ENCODE measurements at places on chromosomes 11 and 22. TPM values are rescaled to one million over a fixed set of nuclear protein-coding genes. Genes with fewer than 3 reads are reported as not detected.
A peak's percentile ranks its signal among the peaks of the same experiment; 100 is the strongest.

GRCh38 chr11:116893437-116893836, 56.0 kb upstream of the APOA1 start:
- peaks cover 13% of the 10 kb centered on the region for H3K4me1 ChIP-seq
- DNase-seq: peak; percentile 45
- peaks cover 7% of the 10 kb centered on the region for H3K36me3 ChIP-seq
- no peaks in the 10 kb centered on the region for H3K27me3 ChIP-seq
- no peak overlapping the region for H3K4me3 ChIP-seq

- H3K36me3 ChIP-seq: no peaks in the 10 kb centered on the region
- H3K27me3 ChIP-seq: no peaks in the 10 kb centered on the region
- DNase-seq: peak; percentile 65
Observed at GRCh38 chr11:75667255-75667830, 1.5 kb downstream of the MAP6 start.

- no peak for DNase-seq
- no peak overlapping the region for H3K27ac ChIP-seq
- no peaks in the 10 kb centered on the region for H3K27me3 ChIP-seq
Observed at GRCh38 chr22:19811211-19811621, 43.5 kb downstream of the GNB1L start.

DNA sequence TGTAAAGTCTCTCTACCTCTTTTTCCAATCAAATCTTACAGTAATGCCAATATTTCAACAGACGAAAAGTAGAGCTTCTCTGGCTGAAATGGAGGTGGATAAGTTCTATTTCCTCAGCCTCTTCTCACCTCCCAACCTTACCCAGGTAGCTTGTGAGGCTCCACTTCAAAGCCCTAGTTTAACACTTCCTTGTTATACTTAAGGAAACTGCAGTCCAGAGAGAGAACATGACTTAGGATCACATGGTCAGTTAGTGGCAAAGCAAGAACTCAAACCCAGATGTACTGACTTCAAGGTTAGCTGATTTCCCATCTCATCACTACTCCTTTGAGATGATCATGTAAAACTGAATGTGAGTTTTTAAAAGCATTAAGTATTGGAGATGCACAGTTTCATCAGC, 32.5 kb downstream of the PAK1 start:
- no peak for DNase-seq
- H3K27ac ChIP-seq: no peak overlapping the region
- no peak overlapping the region for H3K4me3 ChIP-seq
- H3K36me3 ChIP-seq: no peaks in the 10 kb centered on the region
- no peaks in the 10 kb centered on the region for H3K27me3 ChIP-seq

GRCh38 chr11:117548876-117549275, 221.2 kb downstream of the CEP164 start:
- H3K36me3 ChIP-seq: no peaks in the 10 kb centered on the region
- no peak overlapping the region for H3K4me3 ChIP-seq

DNA sequence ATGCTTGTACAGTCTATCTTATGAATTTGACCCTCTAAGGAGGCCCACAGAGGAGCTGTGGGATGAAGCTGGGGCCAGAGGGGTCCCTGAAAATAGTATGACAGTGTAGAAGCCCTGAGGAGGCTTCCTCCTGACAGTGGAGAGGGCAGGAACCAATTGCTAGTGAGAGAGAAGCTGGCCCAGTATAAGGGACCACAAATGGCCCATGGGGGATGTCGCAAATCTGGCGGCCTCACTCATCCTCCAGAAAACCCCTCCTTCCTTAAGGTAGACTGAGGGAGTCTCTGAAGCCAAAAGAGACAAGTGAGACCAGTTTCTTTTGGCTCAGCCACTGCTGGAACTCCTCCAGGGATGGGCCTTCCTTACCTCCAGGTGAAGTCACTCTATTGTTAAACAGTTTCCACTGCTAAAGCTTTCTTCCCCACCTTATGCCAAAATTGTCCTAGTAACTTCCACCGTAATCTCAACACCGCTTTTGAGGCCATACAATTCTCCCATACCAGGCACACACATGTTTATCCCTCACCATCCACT, 17.8 kb upstream of the CASTOR1 start:
- no peaks in the 10 kb centered on the region for H3K27me3 ChIP-seq
- H3K27ac ChIP-seq: peak overlapping the region; percentile 84
- H3K4me3 ChIP-seq: no peak overlapping the region
- peaks cover 98% of the 10 kb centered on the region for H3K4me1 ChIP-seq

GRCh38 chr22:32622004-32622743, 147.6 kb downstream of the FBXO7 start:
- H3K27ac ChIP-seq: peak overlapping the region; percentile 89
- H3K27me3 ChIP-seq: no peaks in the 10 kb centered on the region
- H3K4me1 ChIP-seq: peaks cover 52% of the 10 kb centered on the region
- DNase-seq: peak; percentile 63

DNA sequence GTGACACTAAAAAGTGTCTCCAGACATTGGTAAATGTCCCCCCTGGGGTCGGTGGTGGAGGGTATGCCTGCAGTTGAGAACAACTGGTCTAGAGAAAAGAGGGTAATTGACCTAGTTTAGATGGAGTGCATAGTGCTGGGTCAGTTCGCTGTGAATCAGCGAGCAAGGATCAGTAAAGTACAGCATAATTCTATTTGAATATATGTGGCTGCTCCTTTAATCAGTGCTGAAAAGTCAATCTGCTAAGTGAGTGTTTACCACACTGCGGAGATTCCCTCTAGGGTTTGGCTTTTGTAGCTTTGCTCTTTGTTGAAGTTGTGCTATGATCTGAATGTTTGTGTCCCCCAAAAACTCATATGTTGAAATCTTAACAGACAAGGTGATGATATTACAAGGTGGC, 15.0 kb downstream of the CAVIN3 start:
- no peak overlapping the region for H3K4me3 ChIP-seq
- no peaks in the 10 kb centered on the region for H3K36me3 ChIP-seq
- no peak for DNase-seq
- no peak overlapping the region for H3K27ac ChIP-seq

GRCh38 chr22:42328130-42328783, 57.8 kb upstream of the TCF20 start:
- no peak for DNase-seq
- no peak overlapping the region for H3K27ac ChIP-seq
- H3K4me3 ChIP-seq: no peak overlapping the region
- no peaks in the 10 kb centered on the region for H3K36me3 ChIP-seq

- no peaks in the 10 kb centered on the region for H3K36me3 ChIP-seq
- peak; percentile 0 for DNase-seq
- no peak overlapping the region for H3K27ac ChIP-seq
- H3K4me1 ChIP-seq: no peaks in the 10 kb centered on the region
- no peak overlapping the region for H3K4me3 ChIP-seq
Observed at GRCh38 chr11:2578929-2579270, 120.9 kb downstream of the KCNQ1OT1 start.

- H3K27me3 ChIP-seq: no peaks in the 10 kb centered on the region
- H3K4me3 ChIP-seq: no peak overlapping the region
- H3K4me1 ChIP-seq: peaks cover 13% of the 10 kb centered on the region
- no peak overlapping the region for H3K27ac ChIP-seq
- no peak for DNase-seq
Observed at GRCh38 chr11:59783632-59784090, 26.9 kb downstream of the MRPL16 start.

- no peaks in the 10 kb centered on the region for H3K27me3 ChIP-seq
- H3K27ac ChIP-seq: peak overlapping the region; percentile 87
- H3K4me3 ChIP-seq: no peak overlapping the region
- no peaks in the 10 kb centered on the region for H3K36me3 ChIP-seq
- peaks cover 92% of the 10 kb centered on the region for H3K4me1 ChIP-seq
Observed at GRCh38 chr22:30308518-30309230, 18.1 kb downstream of the TBC1D10A start.

GRCh38 chr22:46110215-46110614, 40.1 kb upstream of the PPARA start:
- no peaks in the 10 kb centered on the region for H3K27me3 ChIP-seq
- H3K4me3 ChIP-seq: no peak overlapping the region
- H3K4me1 ChIP-seq: peaks cover 35% of the 10 kb centered on the region
- DNase-seq: no peak
- peak overlapping the region; percentile 76 for H3K27ac ChIP-seq

DNA sequence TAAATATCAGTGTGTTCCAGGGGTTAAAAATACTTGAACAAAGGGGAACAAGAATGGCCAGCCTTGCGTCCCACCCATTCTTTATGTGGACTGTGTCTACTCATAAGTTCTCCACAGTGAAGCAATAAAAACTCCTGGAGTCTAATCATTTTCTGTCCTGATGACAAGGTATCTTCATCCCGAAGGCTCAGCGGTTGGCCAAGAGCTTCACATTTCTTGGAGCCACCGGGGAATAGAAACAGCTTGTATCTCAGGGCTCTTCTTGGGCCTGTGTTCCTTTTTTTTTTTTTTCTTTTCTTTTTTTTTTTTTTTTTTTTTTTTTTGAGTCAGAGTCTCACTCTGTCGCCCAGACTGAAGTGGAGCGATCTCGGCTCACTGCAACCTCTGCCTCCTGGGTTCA, 36.8 kb upstream of the ADORA2A start:
- H3K36me3 ChIP-seq: no peaks in the 10 kb centered on the region
- DNase-seq: no peak
- H3K27me3 ChIP-seq: no peaks in the 10 kb centered on the region
- H3K4me1 ChIP-seq: no peaks in the 10 kb centered on the region
- H3K4me3 ChIP-seq: no peak overlapping the region

DNA sequence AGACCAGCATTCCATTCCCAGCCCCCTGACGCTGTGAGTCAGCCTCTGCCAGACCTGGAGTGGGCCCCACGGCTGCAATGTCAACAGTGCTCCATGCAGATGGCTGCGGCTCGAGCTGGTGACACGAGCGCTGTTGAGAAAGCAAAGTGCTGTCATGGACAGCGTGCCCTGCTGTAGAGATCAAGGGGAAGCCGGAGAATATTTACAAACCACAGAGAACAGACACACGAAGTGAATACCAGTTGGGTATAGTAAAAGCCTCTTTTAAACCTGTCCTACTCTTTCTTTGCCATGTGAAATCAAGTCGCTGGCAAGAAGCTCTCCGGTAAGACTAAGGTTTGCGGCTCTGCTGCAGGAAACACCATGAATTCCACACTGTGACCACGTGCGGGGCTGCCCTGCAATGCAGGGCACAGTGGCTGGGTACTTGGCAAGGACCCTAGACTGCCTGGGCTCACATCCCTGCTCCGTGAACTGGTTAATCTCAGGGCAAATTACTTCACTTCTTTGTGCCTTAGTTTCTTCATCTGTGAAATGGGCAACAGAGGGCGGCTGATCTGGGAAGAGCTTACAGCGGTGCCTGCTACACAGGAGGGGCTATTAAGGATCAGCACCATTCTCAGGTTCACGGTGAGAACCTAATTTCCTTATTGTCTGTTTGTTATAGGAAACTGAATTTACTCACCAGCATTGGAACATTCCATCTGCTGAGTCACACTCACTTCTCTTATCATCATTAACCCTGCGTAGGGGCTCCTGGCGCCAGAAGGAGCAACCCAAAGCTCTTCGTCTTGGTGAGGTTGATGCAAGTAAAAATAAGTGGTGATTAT, 27.8 kb upstream of the ELFN2 start:
- peak; percentile 71 for DNase-seq
- no peaks in the 10 kb centered on the region for H3K27me3 ChIP-seq
- peaks cover 5% of the 10 kb centered on the region for H3K4me1 ChIP-seq
- no peak overlapping the region for H3K27ac ChIP-seq
- no peaks in the 10 kb centered on the region for H3K36me3 ChIP-seq

GRCh38 chr22:45845076-45845487, 131.9 kb downstream of the WNT7B start:
- H3K4me3 ChIP-seq: no peak overlapping the region
- H3K4me1 ChIP-seq: peaks cover 8% of the 10 kb centered on the region
- no peaks in the 10 kb centered on the region for H3K27me3 ChIP-seq
- no peaks in the 10 kb centered on the region for H3K36me3 ChIP-seq
- DNase-seq: no peak

- H3K4me1 ChIP-seq: no peaks in the 10 kb centered on the region
- no peak overlapping the region for H3K4me3 ChIP-seq
- H3K27ac ChIP-seq: no peak overlapping the region
- H3K27me3 ChIP-seq: no peaks in the 10 kb centered on the region
- no peaks in the 10 kb centered on the region for H3K36me3 ChIP-seq
Observed at GRCh38 chr11:70519117-70519516, 120.8 kb downstream of the CTTN start.

DNA sequence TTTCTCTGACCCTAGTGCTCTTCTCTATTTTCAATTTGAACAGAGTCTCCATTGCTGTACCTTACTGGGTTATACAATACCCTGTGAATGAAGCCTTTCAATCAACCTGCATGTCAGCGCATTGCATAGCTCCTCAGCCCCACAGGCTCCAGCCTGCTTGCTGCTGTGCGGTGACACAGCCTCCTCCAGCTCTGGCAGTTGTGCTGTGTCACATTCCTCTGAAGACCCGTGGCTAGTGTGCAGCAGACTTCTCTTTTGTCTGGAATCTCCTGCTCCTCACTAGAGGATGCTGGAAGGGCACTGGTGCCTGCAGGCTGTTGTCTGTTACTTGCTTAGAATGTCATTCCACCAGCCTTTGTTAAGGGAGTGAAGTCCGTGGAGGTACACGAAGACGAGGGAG, 390.1 kb upstream of the B3GAT1 start:
- no peaks in the 10 kb centered on the region for H3K36me3 ChIP-seq
- no peak overlapping the region for H3K4me3 ChIP-seq
- no peaks in the 10 kb centered on the region for H3K4me1 ChIP-seq
- no peak for DNase-seq

DNA sequence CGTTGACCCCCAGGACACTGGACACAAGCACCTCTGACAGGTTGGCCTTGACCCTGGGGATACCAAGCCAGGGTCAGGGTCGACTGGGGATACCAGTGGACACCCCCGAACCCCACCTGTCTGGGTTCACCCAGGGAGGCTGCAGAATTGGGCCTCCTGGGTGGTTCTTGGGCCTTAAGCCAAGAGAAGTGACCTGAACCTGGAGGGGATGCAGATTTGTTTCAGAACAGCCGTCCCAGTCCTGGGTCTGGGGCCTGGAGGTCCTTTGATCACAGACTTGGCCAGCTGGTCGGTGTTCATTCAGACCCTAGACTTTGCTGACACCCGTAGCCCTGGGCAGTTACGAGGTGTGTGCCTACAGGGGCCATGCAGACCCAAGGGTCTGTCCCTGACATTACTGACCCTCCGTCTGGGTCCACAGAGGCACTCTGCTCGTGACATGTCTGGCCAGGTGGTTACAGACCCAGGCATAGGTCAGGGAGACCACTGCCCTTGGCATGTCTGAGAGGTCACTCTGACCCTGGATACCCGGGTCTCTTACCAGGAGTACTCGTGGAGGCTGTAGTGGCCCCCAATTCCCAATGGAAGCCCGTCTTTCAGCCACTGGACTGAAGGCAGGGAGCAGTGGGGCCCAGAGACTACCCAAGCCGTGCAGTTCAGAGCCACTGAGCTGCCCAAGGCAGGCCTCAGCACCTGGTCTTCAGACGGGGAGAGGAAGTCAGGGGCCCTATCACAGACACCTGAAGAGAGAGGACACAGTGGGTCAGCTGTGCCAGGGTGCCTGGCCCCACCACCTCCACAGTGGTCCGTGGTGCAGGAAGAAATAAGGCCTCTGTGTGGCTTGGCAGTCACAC, 6.4 kb downstream of the SIGIRR start:
- H3K27ac ChIP-seq: no peak overlapping the region
- peaks cover 7% of the 10 kb centered on the region for H3K36me3 ChIP-seq
- H3K27me3 ChIP-seq: no peaks in the 10 kb centered on the region
- no peak overlapping the region for H3K4me3 ChIP-seq
- H3K4me1 ChIP-seq: peaks cover 4% of the 10 kb centered on the region

Gene APOA5
- total RNA-seq: not detected

Gene AGBL2
- 0.59 TPM for total RNA-seq

Gene ADAMTS15
- 11.2 TPM for total RNA-seq

Gene PRR33
- total RNA-seq: not detected

Gene SYT13
- total RNA-seq: 1.7 TPM

Gene LDHAL6A
- total RNA-seq: not detected

Gene GAL3ST1
- 0.67 TPM for total RNA-seq
